ENCODE measurements at places on chromosomes 16 and 17.

DNA sequence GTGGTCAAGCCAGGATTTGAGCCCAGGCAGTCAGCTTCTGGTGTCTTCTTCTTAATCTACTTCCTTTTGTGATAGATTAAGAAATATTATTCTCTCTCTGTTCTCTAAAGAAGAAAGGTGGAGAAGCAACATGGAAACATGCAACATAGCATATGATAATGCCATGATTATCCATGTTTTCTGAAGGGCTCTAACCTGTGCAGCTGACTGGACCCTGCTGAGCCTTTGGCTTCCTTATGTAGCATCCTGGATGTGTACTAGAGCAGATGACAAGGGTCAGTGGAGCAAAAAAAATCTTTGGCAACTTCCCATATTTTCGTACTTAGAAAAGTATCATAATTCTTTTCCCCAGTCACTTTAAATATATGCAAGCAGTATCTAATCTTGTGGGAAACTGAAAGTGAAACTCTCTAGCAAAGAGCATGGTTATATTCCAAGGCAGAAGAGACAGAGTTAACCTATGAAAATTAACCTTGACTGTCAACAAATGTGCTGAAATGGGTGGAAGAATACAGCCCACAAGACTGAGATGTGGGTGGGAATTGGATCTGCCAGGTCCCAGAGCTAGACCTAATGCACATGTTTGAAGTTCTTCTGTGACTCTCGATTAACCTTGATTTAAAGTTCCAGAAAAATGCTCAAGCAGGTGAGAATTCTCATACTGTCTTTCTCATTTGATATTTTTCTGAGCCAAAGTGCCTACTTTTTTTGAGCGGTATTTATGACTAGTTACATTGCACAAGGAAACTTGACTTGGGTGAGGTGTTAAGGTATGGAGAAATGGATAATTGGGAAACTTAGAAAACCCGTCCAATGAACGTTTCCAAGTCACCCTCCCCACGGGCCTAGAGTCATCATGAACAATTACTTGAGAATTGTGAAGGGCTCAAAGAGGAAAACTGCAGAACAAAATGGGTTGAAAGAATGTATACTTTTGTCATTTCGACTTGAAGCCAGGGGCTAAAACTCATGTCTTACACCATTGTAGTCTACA is 248.6 kb downstream of the FTO start:
- DNase-seq, result no peak

- no peak for DNase-seq
These were observed 150.0 kb downstream of the C16orf78 start for GRCh38 chr16:49523435-49524159.

DNA sequence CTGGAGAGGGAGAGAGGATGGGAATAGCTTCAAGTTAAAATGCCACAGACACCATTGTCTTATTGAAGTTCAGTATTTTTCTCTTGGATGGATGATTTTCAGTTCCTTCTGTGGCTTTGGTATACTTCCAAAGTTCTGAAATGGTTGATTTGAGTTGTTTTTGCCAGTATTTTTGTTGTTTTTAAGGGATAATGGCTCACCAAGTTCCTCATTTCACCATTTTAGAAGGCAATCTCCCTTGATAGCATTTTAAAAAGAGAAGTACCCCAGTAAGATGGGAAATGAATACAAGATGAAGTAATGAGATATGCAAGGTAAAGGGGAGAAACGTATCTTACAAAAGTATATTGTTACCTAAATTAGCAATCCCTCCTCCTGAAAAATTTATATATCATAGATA is 18.5 kb upstream of the SPDYE4 start:
- no peak for DNase-seq

- DNase-seq, result no peak
These were observed 4.8 kb downstream of the DHODH start for GRCh38 chr16:72013389-72013788.

DNA sequence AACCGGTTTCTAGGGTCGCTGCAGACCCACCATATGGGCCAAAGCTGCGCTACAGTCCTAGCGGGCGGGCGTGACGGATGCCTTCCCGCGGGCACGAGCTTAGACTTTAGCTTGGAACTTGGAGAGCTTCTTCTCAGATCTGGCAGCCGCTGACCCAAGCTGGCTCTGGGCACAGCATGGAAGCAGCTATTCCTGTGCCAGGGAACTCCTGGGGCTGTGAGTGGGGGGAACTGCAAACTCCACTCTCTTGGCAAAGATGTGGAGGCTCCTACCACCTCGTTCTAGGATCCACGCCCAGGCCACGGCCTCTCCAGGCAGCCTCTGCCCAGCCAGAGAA is 8.8 kb downstream of the FAAP100 start:
- DNase-seq, result no peak

DNA sequence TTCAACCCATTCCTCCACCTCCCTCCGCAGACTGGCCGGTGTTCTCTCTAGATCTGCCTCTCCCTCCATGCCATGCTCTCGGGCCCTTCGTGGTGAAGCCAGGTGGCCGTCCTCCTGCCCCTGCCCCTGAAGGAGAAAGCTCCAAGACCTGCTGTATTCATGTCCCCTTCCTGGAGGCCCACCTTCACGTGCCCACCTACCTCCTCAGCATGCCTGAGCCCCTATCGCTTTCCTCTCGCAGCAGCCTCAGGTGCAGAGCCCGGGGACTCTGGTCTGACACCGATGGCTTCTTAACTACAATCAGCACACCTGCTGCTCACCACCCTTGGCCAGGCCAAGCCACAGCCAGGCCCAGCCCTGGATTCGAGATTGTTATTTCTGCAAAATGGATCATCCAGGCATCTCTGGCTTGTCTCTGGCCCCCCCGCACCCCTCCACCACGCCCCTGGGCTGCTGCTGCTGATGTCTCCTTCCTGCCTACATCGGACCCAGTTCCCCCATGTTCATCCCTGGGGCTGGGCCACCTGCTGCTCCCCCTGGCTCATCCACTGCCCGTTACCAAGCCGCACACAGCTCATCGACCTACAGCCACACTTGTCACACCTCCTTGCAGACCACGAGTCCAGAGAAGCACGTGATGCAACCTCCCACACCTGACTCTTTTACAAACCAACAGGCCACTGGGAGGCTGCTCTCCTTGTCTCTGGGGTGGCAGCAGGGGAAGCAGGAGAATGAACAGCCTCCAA is 32.5 kb upstream of the TNFRSF13B start:
- no peak for DNase-seq

- peak; percentile 26 for DNase-seq
These were observed 67.5 kb downstream of the AMFR start for GRCh38 chr16:56357765-56358322.

- no peak for DNase-seq
These were observed 470.9 kb upstream of the SOX9 start for GRCh38 chr17:71649941-71650350.

- DNase-seq, result no peak
These were observed 48.9 kb downstream of the VMP1 start for GRCh38 chr17:59756236-59756818.

GRCh38 chr17:82487910-82488309 is 29.4 kb downstream of the NARF start:
- DNase-seq, result no peak

GRCh38 chr17:8680466-8681169 is 50.1 kb upstream of the MYH10 start:
- DNase-seq, result no peak

DNA sequence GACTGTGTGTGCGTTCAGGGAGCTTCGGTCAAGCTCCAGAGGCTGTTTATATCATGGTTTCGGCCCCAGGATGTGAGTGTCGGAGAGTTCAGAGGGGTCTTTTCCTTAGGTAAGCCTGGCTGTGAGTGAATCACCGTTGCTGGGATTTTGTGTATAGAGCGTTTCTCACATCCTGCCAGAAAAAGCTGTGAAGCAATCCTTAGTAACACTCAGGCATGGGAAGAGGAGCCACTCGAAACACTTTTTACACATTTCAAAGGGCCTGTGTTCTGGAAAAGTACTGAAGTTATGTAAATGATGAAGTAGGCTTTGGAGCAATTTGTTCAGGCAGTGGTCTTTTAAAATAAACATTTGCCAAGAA is 662 bp downstream of the PGS1 start:
- DNase-seq, result no peak

GRCh38 chr17:18151290-18151689 is 32.3 kb upstream of the ALKBH5 start:
- no peak for DNase-seq

- DNase-seq, result no peak
These were observed 47.8 kb upstream of the BCO1 start for GRCh38 chr16:81190667-81191066.

DNA sequence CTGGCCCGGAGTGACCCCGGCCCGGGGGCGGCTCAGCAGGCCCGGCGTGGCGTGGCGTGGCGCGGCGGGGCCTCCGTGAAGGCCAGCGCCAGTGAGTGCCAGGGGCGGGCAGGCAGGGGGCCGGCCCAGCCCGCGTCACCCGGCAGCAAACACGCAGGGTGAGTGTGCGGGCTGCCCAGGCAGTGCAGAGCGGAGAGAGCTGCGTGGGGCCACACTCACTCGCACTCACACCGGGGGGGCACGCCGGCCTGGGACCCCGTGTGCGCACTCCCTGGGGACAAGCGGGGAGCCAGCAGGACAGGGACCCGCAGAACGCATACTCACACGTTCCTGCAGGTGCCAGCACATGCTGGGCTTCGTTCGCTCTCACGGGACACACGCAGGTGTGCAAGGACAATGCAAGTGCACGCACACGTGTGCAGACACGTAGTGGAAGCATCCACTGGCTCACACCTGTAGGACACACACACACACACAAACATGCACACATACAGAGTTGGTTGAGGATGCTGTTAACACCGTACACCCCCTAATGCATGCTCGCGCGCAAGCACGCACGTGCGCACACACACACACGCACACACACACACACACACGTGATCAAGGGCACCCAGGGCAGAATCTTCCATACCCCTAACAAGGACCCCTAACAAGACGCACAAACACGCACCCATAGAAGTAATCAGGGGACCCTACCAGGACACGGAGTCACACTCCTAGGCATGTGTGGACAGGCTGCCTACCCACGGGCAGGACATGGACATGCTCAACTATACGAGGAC is 7.7 kb downstream of the USP6 start:
- peak; percentile 3 for DNase-seq

- DNase-seq, result no peak
These were observed 481.3 kb downstream of the SLC39A11 start for GRCh38 chr17:72611172-72611571.

DNA sequence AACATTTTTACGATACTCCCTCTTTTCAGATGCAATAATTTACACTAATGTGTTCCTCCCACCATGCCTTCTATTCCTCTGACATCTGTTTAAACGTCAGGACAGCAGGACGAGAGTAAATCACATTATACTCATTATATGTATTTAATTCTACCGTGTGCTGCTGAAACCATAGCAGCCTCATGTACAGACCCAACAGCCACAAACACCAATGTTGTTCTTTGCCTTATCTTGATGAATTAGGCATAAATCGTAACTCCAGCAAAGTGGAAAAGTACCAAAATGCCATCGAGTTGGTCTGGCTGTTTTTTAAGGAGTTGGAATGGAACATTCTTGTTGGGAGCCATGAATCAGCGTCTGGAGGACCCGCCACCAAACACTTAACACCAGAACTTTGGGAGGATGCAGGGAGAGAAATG is 82.9 kb upstream of the FOXF1 start:
- DNase-seq, result no peak

- no peak for DNase-seq
These were observed 10.8 kb downstream of the KCTD5 start for GRCh38 chr16:2692948-2693651.

DNA sequence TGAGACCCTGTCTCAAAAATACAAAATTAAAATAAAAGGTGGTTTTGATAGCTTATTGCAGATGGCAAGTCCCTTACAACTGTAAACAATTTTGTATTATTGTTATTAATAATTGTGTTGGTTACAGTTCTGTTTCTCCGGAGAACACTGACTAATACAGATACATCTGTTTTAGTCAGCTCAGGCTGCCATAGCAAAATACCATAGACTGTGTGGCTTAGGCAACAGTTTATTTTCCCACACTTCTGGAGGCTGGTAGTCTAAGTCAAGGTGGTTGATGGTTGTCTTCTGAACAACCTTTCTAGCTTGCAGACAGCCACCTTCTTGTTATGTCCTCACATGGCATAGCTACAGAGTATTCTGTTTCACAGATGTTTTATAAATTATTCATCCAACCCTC is 14.2 kb upstream of the IL21R start:
- no peak for DNase-seq

DNA sequence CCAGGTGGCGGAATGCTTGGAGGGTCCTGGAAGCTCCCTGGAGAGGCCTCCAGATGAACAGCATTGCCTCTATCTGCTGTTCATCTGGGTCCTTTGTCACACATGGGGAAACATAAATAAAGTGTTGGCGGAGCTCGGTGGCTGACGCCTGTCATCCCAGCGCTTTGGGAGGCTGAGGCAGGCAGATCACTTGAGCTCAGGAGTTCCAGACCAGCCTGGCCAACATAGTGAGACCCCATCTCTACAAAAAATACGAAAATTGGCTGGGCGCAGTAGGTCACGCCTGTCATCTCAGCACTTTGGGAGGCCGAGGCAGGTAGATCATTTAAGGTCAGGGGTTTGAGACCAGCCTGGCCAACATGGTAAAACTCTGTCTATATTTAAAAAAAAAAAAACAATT is 2.2 kb downstream of the MYADML2 start:
- DNase-seq, result no peak

- no peak for DNase-seq
These were observed 87.0 kb downstream of the CDH13 start for GRCh38 chr16:82713778-82714177.

- DNase-seq, result peak; percentile 97
These were observed 1470.1 kb upstream of the GOT2 start for GRCh38 chr16:60204181-60204580.

- no peak for DNase-seq
These were observed 10.8 kb downstream of the ATP2C2 start for GRCh38 chr16:84379008-84379708.

GRCh38 chr17:81482673-81483072 is 29.9 kb downstream of the ACTG1 start:
- no peak for DNase-seq

GRCh38 chr16:15966836-15967546 is 17.6 kb downstream of the ABCC1 start:
- DNase-seq, result no peak

DNA sequence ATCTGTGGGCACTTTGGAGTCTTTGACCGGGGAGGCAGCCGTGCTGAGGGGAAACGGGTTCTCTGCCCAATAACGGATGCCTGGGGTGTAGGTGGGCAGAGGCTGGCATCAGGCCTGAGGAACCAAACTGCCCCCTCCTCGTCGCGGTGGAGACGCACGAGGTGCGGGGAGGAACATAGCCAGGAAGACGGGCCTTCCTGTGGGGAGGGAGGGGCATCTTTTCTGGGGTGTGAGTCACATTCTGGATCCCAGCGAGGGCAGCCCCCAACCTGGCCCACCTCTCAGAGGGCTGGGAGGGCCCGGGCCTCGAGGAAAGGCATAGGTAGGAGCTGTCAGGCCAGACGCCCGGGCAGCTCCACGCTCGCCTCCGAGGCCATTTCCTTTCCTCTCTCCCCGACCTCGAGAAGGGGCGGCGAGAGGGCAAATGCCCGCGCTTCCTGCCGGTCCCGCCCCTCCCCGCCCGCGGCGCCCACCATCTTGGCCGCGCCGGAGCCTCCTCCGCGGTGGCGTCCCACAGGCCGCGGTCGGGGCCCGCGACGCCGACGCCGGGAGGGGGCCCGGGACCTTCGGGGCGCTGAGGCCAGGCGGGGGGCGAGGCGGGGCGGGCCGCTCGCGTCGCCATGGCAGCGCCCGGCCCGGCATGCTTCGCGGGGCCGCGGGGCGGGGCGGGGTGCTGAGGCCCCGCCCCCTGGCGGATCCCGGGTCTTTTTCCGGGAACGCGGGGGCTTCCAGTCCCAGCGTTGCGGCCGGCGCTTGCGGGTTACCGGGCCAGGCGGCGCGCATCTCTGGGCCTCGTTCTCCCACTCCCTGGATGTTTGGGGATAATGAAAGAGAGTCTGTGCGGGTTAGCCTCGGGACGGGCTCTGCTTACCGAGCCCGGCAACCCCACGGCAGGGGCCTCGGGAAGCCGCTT is 13.2 kb downstream of the RAI1 start:
- DNase-seq, result peak; percentile 51
